Activated CD8-positive, alpha-beta memory T cell treated with anti-CD3 and anti-CD28 coated beads for 1 hour (primary cell): ENCODE measurements at places on chromosomes 3 and 15.

- DNase-seq: no peak
Observed at GRCh38 chr3:128072454-128073184, 20.4 kb downstream of the SEC61A1 start.

GRCh38 chr3:197858133-197858532, 67.1 kb downstream of the LRCH3 start:
- DNase-seq: no peak

DNA sequence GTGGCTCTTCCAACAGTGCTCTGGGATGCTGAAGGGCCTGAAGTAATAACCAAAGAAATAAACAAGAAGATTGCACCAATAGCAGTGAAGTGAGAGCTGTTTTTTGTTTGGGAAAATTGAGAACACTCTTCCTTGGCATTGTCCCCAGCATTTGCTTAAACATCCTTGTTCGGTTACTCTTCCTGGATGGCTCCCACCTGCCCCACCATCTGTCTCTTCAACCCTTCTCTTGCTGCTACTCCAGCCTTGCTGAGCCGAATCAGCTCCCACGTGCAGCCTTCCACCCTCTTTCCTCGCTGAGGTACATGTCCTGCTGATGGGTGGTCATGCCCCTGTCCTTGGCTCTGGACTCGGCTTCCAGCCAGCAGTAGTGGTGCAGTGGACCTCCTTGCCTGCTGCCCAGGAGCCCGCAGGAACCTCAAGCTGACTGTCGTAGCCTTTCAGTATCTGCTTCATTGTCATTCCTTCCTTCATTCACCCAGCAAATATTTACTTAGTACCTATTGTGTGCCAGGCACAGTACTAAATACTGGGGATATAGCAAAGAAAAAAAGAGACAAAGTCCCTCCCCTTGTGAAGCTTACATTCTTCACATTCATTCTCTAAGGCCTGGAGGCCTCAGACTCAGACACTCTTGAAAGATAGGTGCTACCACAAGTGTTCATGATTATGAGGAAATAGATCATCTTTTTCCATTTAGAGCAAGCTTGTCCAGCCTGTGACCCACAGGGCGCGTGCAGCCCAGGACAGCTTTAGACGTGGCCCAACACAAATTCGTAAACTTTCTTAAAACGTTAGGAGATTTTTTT, 17.1 kb upstream of the VILL start:
- no peak for DNase-seq

GRCh38 chr3:34106879-34107278, 308.4 kb downstream of the PDCD6IP start:
- DNase-seq: no peak

GRCh38 chr15:96462768-96463750, 132.6 kb downstream of the NR2F2 start:
- no peak for DNase-seq

DNA sequence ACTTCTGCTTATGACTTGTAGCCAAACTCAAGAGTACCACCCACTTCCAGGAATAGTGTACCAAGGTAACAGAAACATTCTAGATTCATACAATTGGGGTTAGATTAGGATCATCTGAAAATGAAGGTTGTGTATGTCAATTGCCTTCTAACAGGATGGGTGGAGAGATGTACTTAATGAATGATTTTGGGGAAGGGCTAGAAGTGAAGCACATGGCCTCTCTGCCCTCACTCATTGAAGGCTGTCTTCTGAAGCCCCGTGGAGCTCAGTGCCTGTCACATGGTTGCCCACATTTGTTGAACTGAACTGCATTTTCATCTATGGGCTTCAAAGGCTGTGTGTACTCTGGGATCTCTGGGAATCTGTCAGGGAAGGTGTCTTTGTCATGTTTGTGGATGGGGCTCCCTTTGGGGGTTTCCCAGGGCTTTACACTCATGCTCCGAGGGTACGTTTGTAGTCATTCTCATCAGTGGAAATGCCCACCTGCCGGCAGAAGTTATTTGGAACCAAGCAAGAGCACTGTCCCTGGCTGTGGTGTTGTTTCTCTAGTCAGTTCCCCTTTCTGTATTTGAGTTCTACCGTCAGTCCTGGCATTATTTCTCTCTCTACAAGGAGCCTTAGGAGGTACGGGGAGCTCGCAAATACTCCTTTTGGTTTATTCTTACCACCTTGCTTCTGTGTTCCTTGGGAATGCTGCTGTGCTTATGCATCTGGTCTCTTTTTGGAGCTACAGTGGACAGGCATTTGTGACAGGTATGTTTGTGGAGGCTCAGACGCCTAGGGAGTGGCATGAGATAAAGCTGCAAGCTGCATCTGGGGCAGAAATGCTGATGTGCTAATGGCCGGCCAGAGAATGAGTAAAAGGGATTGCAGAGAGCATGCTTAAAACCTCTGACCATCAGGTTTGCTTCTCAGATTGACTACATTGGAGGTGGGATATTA, 22.4 kb downstream of the CD86 start:
- DNase-seq: no peak

- DNase-seq: no peak
Observed at GRCh38 chr15:90680371-90680935, 36.7 kb upstream of the BLM start.

GRCh38 chr15:71568227-71568626, 242.1 kb upstream of the NR2E3 start:
- DNase-seq: no peak

DNA sequence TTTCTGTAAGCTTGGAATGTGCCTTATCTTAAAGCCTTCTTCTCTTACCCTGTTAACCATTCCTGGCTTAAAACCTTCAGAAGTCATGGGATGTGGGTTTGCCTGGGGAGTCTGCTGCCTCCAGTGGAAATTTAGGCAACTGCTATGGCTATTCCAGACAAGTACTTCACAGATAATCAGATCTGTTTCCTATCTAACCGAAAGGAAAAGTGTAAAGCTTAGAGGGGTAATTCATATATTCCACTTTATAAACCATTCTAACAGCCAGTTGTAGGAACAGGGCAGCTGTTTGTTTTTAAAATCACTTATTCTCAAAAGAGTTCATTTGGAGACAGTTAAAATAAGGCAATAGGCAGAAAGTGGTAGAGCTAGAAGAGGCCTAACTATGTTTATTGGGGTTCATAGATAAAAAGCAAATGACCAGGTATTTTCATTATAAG, 219.9 kb downstream of the TCF12 start:
- DNase-seq: no peak

DNA sequence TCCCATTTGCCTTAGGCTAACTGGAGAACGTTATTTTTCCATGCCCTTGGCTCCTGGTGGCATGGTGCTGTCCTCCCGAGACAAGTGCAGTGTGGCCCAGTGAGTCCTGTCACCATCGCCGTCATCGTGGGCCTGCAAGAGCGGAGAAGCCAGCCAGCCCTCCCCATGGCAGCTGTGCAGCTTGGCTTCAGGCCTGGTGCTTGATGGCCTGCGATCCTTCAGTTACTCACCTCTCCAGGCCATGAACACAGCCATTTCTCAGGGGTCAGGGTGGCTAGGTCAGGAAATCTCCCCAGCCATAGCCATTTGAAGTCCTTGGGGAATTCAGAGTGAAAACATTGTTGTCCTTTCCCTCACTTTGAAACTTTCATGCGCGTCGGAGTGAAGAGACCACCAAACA, 189.0 kb upstream of the RGMA start:
- no peak for DNase-seq

DNA sequence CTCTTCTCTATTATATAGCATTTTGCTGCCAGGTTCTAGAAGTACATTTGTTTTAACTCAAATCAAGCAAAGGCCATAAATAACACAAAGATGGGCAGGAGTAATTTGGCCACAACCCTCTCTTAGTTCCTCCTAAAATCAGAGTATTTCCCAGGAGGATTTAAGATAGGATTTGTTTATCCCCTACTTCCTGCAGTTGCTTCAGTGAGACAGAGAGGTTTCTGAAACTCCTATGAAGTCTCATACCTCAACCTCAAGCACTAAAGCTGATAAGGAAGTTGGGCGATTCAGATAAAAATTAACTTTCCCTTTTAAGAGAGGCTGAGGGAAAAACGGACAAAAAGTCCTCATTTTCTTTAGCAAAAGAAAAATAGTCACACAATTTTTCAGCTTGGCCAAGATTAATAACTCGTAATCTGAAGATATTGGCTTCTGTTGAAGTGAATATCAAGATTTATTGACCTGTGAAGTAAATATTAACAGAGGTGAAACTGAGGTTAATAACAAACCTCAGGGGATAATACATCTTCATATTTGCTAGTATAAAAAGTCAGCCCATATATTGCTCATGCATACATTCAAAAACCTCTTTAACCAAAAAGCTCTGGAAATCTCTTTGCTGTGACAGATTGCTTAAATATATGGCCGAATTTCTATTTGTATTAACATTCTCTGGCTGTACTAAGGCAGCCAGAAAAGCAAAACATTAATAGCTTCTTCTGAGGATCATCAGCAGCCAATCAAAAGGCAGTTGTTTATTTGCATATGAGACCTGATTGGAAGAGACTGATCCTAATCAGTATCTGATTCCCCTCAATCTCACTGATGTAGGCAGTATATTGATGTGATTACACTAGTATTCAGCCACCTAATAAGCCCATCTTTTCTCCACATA, 90.6 kb upstream of the GADL1 start:
- no peak for DNase-seq

- DNase-seq: no peak
Observed at GRCh38 chr15:31435912-31436628, 109.4 kb downstream of the KLF13 start.

DNA sequence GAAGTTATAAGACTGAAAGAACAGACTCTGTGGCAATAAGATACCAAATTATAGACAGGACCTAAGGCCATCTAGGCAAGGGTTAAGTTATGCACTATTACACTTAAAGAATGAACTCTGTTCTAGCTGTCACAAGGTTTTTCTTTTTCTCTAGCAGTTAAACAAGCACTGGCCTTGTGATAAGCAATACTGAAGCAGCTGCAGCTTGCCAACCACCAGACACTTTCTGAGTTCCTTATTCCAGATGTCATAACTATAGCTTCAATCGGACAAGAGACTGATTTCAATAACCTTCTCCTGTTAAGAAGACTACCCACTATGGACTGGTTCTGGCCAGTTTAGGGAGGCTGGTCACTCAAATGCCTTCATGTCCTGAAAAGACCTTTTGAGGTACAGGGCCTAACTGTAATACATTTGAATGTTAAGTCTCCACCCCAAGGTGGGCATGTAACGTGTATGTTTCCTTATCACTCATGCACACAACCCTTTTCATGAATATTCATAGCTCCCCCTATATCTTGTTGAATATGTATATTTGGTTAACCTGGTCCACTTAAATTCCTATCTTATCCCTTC, 85.8 kb downstream of the CFAP20DC start:
- no peak for DNase-seq

GRCh38 chr3:30156586-30157498, 449.6 kb upstream of the TGFBR2 start:
- no peak for DNase-seq

GRCh38 chr3:185753354-185753753, 71.5 kb downstream of the IGF2BP2 start:
- no peak for DNase-seq

GRCh38 chr3:174436367-174436766, 422.8 kb upstream of the NAALADL2 start:
- DNase-seq: no peak

- no peak for DNase-seq
Observed at GRCh38 chr3:114405202-114405990, 111.6 kb downstream of the TIGIT start.

GRCh38 chr3:107880702-107881101, 210.1 kb downstream of the CD47 start:
- no peak for DNase-seq

GRCh38 chr3:131283862-131284261, 97.7 kb upstream of the NUDT16 start:
- no peak for DNase-seq

DNA sequence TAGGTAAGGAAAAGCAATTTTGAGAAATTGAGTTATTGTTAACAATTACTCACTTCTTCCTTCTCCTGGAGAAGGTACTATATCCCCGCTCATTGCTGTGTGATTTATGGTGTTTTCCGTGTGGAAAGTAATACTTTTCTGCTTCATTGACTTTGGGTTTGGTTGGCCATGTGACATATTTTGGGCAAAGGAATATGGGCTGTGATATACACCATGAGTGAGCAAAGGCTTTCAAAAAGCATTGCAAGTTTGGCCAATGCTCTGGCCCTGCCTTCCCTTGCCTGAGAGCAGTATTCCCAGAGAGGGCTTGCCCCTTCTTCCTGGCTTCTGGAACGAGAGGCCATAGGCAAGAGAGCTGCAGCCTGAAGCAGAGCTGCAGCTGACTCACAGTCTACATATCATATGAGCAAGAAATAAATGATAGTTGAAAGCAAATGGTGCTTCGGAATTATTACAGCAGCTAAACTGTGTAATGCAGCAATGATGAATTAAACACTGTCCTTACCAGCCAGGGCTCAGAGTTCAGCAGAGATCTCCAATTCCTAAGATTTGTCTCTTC, 216.8 kb upstream of the CD96 start:
- no peak for DNase-seq

DNA sequence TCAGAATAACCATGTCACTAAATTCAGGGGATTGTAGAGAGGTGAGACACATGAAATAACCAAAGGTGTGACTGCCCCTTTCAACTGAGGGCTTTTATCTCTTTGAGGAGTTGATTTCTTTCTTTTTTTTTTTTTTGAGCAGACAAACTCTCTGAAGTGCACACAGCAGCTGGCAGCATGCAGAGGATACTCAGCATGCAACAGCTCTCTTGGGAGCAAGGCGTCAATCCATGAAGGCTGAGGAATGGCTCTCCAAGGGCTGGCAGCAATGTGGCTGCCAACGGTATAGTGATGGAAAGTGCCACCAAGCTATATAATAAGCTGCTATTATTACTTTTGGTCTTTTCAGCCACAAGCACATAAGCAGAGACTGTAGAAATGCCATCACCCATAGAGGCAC, 226.7 kb upstream of the FEZF2 start:
- no peak for DNase-seq

- no peak for DNase-seq
Observed at GRCh38 chr15:31268911-31269784, 57.5 kb upstream of the KLF13 start.

DNA sequence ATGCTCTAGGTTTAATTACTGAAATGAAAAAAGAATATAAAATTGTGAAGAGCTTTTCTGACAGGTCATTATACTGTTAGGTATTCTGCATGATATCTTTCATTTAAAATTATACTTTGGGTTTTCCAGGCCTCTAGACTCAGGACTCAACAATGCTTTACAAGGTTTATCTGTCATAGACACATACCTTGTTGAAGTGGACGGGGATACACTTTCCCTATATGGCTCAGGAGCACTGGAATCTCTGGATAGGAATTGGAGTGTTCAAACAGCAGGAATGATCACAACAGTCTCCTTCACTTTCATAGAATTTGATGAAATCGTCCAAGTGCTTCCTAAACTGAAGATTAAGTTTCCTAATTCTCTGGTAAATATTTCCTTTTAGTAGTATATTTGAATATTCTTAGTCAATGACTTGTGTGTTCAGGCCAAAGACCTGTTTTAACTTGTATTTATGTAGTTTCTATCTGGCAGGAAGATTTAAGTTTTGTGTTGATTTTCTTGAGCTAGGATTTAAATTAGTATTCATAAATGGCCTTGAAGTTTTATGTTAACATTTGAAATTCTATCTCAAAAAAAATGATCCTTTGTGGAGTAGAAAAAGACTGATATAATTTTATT, 106.9 kb upstream of the THSD4 start:
- no peak for DNase-seq
